RPMI8226 (cell line): ENCODE measurements at places on chromosomes 7 and 10.

DNA sequence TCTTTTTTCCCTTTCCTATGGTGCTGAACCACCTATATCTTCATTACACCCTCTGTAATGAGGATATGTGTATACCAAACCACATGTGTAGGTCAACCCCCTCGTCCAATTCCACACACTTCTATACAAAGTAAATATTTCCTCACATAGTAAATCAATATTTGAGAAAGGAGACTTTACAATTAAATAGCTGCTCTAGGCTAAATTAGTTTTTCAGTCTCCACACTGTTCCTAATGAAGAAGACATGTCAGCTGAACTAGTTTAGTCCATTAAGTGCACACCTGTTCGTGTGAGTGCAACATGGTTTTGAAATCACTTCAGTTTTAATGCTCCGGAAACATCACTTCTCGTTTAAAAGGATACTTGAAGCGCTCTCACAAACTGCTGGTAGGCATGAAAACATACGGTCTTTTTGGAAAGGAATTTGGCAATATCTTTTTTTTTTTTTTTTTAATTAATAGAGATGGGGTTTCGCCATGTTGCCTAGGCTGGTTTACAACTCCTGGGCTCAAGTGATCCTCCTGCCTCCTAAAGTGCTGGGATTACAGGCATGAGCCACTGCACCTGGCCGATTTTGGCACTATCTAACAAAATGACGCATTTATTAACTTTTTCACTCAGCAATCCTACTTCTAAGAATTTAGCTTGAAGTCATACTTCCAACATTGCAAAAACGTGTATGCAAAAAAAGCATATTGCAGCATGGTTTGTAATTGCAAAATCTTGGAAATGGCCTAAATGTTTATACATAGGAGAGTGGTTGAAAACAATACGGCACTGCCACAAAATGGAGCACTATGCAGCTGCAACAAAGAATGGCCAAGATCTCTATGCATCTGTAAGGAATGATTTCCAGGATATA is 2.1 kb upstream of the XRCC2 start:
- DNase-seq: no peak

DNA sequence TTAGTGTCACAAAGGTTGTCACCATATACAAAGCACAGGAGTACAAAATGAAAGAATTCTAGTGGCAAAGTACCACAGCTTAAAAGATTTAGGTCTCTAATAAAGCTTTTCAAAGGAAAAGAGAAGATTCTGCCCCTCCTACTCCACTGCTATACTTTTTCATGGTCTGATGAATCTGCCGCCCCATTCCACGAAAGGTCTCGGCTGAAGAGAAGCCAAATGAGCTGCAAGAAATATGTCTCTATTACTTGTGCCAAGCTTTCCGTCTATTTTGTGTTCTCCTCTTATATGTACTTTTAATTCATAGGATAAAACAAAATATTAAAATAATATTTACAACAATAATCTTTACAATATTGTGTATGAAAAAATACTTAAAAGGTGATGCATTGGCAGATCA is 222.6 kb downstream of the ANK3 start:
- no peak for DNase-seq

DNA sequence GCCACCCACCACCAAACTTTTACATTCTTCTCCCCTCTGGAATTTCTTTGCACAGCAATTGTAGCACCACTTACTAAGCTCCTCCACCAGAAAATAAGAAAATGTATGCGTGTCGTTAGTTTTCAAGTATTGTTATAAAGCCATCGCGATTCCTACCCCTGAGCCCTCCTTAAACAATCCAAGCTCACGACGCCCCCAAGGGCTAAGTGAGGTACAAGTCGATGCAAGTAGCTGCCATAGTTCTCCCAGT is 1.3 kb downstream of the FRAT2 start:
- DNase-seq: peak; percentile 10

- DNase-seq: no peak
These were observed 267.1 kb upstream of the FZD8 start for GRCh38 chr10:35909121-35909720.

- DNase-seq: no peak
These were observed 83.3 kb downstream of the CUL2 start for GRCh38 chr10:35006836-35007235.

DNA sequence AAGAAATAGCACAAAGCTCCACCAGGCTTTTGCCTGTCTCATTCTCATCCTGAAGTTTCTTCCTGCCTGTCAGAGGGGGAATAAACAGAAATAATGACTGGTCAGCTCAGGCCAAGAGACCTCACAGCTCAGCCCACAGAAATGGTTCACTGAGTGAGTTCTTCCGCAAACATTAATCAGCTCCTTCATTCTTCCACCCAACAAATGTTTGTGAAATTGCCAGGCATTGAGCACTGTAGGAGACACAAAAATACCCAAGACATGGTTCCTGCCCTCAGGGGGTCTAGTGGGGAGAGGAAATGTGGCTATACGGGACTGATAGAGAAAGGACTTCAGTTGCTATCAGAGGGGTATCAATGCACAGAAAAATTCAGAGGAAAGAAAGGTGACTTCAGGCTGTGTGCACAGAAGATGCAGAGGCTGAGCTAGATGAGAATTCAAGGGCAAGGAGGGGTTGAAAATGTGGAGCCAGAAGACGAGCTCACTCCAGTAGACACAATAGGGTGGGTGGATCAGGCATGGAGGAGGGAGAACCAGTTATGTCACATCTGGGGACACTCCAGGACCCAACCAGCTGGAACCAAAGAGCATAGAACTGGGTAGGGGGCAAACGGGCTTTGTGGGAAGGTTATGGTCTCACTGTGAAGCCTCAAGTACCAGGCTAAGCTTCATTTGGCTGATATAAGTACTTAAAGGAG is 20.9 kb downstream of the MYOF start:
- DNase-seq: no peak

DNA sequence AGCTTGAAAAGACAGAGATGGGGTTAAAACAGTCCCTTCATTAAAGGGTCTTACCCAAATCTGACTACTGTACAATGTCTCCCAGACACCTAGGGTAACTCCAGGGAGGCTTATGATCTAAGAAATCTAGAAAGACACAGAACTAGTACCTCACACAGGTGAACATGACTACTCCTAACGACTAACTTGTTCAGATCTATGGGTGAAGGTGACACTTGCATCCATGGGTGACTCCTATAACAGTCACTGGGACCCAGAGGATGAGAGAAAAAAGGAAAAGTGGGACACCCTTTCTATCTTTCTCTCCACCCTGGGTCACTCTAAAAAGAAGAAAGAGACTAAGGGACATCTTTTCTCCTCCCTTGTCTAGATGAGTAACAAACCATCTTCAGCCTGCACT is 19.2 kb downstream of the AKR1C8 start:
- no peak for DNase-seq

DNA sequence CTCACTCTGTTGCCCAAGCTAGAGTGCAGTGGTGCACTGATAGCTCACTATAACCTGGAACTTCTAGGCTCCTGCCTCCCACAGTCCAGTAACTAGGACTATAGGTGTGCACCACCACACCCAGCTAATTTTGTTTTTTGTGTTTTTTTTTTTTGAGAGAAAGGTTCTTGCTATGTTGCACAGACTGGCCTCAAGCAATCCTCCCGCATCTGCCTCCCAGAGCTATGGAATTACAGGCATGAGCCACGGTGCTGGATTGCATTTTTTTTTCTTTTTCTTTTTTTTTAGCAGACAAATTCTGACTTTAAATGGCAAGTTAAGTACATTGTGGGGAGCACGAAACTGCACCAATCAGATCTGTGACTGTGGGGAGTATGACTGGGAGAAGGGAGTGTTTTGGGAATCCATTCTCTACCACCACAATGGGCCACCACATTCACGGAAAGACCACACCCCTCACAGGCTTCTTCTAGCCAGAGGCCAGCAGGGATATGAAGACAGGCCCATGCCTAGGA is 58.1 kb upstream of the MSMB start:
- DNase-seq: no peak

- no peak for DNase-seq
These were observed 286.8 kb downstream of the SKIDA1 start for GRCh38 chr10:21238717-21239116.

GRCh38 chr7:151306860-151307259 is 34.8 kb upstream of the NUB1 start:
- no peak for DNase-seq

- DNase-seq: no peak
These were observed 39.8 kb upstream of the ZNF37A start for GRCh38 chr10:38054361-38054797.

- no peak for DNase-seq
These were observed 37.3 kb upstream of the TPST1 start for GRCh38 chr7:66167773-66168387.

DNA sequence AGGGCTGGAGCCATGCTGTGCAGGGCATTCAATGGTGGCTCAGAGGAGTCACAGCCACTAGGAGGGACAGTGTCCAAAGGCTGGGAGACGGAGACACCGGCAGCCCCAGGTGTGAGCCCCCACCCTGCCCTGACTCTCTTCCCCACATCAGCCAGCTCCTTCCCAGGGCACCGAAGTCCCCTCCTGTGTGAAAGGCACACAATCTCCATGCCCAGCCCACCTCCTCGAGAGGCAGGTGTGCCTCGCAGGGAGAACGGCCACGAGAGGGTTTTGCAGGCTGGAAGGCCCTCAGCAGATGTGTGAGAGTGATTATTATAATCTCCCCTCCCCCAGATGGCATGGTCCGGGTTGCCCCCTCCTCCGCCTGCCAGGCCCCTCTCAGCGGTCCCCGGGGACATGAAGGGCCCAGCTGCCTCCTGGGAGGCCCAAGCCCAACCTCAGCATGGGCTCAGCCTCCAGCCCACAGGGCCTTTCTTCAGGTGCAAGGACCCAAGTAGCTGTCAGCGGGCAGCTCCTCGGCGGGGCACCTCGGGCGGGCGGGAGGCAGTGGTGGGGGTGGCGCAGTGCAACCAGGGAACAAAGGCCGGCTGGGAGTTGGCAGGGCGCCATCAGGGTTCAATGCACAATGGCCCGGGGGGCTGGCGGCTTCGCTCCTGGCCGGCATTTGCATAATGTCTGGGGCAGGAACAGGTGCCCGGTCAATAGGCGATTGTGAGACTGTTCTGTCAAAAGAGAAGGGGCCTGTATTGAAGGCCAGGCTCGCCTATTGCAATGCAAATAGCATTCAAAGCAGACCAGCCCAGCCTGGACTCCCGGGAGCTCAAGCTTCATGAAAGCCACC is 155.3 kb upstream of the ZMIZ1 start:
- DNase-seq: no peak

- no peak for DNase-seq
These were observed 41.5 kb downstream of the CYP17A1 start for GRCh38 chr10:102795453-102796406.

- DNase-seq: peak; percentile 66
These were observed 22.7 kb downstream of the AP5Z1 start for GRCh38 chr7:4797858-4798705.

DNA sequence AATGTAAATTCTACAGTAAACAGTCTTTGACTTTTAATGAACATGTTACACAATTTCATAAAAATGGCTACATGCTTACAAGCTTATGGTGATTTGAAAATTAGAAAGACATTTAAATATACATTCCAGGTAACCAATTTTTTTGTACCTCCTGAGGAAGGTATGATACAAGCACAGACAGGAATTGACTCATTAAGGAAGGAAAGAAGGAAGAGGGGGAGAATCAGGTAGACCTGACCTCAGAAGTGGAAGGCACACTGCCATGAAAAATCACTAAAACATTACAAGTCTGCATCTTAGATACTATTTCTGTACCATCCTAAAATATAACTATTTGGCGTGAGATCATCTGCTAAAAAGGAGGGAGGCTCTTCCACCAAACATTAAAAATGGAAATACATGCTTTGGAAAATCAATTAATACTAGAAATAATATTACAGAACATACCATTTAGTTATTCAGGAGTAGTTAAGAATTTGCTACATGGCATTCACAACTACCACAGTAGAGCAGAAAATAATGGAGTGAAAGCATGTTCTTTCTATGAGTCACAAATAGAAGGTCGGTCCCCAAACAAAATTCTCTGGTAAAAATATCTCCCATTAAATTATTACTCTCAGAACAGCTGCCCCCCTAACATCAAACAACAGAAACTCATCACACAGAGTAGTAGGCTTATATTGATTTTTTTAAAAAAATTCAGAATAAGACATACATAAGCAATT is 15.2 kb downstream of the RAB11FIP2 start:
- DNase-seq: no peak

- no peak for DNase-seq
These were observed 37.3 kb downstream of the PNLIPRP2 start for GRCh38 chr10:116657863-116658551.

DNA sequence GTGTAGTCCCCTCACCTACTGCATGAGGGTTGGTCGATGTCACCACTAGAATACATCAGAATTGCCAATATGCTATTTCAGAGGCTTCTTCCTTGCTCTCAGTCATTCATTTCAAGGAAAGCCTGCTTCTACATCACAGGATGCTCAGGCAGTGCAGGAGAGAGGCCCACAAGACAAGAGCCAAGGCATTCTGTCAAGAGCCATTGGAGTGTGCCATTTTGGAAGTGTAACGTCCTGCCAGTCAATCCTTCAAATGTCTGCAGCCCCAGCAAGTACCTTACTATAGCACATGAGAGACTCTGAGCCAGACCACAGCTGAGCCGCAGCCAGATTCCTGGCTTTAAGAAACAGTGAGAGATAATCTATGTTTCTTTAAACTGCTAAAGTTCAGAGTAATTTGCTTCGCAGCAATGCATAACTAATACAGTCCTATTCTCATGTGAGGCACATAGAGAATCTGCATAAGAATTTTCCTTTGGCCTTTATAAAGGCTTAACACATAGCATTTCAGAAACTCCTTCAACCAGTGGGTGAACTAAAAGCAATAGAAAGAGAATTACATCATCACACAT is 166.5 kb upstream of the GNAI1 start:
- no peak for DNase-seq

DNA sequence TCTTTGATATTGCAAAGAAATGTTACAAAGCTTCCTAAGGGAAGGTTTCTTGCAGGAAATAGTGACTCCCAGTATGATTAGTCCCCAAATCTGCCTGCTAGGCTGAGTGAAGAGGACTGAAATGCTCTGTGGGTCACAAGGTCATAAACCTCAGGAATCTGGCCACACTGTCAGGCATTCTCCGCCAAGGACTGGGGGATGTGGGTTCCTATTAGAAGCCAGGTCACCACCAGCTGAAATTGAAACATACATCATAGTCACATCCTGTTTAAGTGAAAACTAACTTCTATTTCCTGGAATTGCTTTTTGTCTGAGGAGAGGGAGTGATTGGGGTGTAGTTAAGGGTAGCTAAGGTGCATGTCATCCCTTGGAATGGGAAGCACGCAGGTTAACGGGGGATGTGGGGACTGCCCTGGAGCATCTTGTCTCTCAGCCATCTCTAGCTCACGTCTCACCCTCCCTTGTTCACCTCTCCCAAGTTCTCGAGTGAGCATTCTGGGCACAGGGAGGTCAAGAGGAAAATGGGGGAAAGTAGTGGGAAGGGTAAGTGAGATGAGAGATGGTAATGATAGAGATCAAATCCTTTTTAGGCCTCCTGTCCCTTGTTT is 12.0 kb upstream of the GSAP start:
- no peak for DNase-seq

GRCh38 chr7:107446988-107447387 is 22.9 kb upstream of the GPR22 start:
- DNase-seq: no peak

- no peak for DNase-seq
These were observed 2.0 kb upstream of the FEZF1 start for GRCh38 chr7:122306320-122307227.

- no peak for DNase-seq
These were observed 73.9 kb downstream of the SEMA3C start for GRCh38 chr7:80844916-80845315.
